Stimulated activated CD4-positive, alpha-beta T cell treated with anti-CD3 and anti-CD28 coated beads, Interleukin-12 subunit alpha, Interleukin-12 subunit beta, amount 100 ng/mL, for 4 hours (primary cell): ENCODE measurements at places on chromosomes 7 and 10.

DNA sequence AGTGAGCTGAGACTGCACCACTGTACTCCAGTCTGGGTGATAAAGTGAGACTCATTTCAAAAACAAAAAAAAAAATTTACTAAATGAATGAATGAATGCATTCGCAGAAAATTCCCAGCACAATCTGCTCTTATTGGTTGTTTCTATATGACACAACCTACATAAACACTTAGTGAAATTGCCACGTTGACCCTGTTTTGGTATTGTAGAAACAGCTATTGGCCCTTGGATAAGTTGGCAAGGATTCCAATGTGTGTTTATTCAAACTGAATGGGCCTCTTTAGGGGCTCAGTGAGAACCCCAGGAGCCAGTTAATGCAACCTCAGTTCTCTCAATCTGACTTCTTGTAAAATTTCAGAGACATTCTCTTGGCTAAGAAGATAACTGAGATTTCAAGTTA is 66.0 kb downstream of the HHEX start:
- no peak for DNase-seq

- DNase-seq, result no peak
These were observed 432.0 kb downstream of the GRID1 start for GRCh38 chr10:85934586-85934985.

GRCh38 chr10:42992156-42992956 is 84.5 kb upstream of the RET start:
- DNase-seq, result no peak

GRCh38 chr7:128161466-128162125 is 79.5 kb upstream of the LEP start:
- DNase-seq, result no peak

- DNase-seq, result no peak
These were observed 47.8 kb downstream of the BRI3 start for GRCh38 chr7:98329100-98329790.
